Psoas muscle (tissue), 8 donors: ENCODE measurements at places on chromosomes 12 and 14. TPM values are rescaled to one million over a fixed set of nuclear protein-coding genes. Genes with fewer than 3 reads are reported as not detected.

The KRT82 gene
- not detected for total RNA-seq

The RPS6KA5 gene
- 20.0 TPM for total RNA-seq

The PRIMA1 gene
- 0.77 TPM for total RNA-seq

The NAA25 gene
- total RNA-seq, result 28.1 TPM

The KRT7 gene
- total RNA-seq, result 0.39 TPM

The RPGRIP1 gene
- not detected for total RNA-seq

The LGR5 gene
- 1.7 TPM for total RNA-seq
